Stimulated activated CD4-positive, alpha-beta T cell treated with anti-CD3 and anti-CD28 coated beads, Interleukin-15, amount 100 ng/mL, for 24 hours (primary cell): ENCODE measurements at places on chromosomes 2 and 18.
A peak's percentile ranks its signal among the peaks of the same experiment; 100 is the strongest.

GRCh38 chr2:25293958-25294562 is 47.7 kb downstream of the DNMT3A start:
- no peak for DNase-seq

DNA sequence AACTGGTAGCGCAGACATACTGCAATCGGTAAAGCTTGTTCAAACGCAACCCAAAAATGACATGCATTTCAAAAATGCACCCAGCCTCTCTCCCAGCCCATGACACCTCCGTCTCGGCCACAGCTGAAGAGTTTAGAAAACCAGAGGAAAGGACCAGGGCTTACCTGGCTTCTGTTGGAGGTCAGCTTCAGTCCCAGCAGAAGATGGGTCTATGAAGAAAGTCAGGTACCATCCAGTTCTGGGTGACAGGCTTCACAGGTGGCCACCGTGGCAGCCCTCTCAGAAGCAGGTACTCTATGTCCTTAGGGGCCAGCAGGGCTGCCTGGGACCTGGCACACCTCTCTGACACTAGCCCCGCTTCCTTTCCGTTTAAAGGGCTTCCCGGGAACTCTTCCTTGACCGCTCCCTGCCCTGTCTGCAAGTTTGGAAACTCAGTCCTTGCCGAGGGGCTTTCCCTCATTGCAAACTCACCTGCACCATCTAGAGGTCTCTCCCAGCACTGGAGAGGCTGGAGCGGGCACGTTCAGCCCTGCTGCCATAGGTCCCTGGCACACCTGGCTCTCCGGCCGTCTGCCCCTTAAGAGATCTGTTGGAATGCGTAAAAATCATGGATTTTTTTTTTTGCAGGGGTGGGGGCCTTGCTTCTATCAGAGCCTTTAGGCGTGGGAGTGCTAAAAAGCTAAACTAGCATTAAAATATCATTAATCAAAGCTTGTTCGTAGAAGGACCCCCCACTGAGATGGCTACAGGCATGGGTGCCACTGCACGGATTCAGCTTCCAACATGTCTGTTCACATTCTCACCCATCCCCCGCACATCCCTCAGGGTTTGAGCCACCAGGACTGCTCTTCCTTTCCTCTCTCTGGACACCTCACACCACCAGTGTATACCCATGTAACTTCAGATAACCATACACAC is at the start of gene EDAR:
Gene EDAR, minus strand, starts transcription at position 425 of the 918 bp plus-strand sequence. CDS start 58,206 bp downstream, outside the sequence.
- DNase-seq: peak; percentile 68

GRCh38 chr18:39241534-39241933 is 1675.9 kb upstream of the CELF4 start:
- DNase-seq: no peak

GRCh38 chr18:53443831-53444230 is 780.6 kb downstream of the MBD2 start:
- no peak for DNase-seq

GRCh38 chr2:45763255-45763654 is 111.8 kb downstream of the PRKCE start:
- no peak for DNase-seq

GRCh38 chr2:148794558-148794957 is 80.5 kb upstream of the KIF5C start:
- DNase-seq: no peak

DNA sequence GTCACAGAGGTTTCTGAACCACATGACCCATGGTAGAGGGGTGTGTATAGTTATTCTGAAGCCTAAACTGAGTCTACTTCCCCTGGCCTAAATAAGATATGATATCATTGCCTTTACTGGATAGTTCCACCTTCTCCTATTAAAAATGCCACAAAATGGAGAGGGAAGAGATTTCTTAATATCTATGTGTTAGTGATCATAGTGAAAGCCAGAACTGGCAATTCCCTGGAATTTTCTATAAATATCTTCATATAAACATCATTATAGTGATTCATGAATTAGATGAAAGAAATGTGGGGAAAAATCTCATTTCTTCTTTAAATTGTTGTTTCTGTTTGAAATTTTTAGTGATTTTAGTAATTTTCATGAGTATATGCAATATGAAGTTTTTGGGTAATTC is 45.8 kb downstream of the TSHZ1 start:
- DNase-seq: no peak

DNA sequence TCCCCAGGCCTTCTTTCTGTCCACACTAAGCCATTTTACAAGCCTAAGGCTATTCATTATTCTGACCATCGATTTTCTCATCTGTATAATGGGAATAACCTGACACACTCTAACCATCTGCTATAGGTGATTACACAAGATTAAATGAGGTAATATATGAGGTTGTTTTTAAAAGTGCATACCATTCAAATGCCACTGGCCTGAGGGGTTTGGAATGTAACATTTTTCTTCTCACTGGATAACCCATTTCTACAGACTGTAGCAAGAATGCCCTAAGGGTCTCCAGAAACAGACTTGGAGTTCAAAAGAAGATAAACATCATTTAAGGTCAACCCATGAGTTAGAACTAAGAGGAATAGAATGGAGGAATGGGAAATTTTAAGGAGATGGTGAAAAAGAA is 111.7 kb upstream of the SETBP1 start:
- DNase-seq: no peak

DNA sequence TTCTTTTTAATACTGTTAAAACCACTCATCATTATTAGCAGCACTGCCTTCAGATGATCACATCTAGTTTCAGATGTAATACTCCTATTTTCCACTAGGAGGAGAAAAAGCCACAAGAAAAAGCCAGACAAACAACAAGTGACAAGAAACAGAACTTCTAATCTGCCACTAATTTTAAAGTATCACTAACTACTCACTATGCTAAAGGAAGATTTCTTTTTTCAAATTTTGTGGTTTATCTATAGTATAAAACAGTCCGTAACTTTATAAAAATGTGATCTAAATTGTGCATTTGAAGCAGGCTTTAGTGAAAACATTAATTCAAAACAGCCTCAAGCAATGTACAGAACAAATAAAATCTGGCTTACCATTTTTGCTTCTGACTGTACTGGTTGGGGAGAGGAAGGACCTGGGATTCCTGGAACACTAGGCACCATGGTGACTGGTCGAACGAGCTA is 56.8 kb downstream of the ATF2 start:
- no peak for DNase-seq

GRCh38 chr2:240916571-240917008 is 10.5 kb downstream of the CROCC2 start:
- DNase-seq: no peak

DNA sequence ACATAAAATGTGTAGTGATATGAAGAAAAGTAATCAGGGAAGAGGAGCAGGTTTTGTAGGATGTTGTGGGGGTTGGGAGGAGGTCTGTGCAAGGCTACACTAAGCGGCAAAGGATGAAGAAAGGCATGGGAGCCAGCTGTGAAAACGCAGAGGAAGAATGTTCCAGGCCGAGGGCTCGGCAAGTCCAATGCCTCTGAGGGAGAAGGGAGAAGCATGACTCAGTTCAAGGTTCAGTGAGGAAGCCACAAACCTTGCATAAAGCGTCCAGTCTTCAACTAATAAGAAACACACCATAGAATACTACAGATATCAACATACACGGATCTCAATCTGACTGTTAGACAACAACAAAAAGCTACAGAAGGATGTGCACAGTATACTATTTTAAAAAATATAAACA is 16.2 kb downstream of the EPB41L3 start:
- DNase-seq: no peak
